H1 (cell line): ENCODE measurements at places on chromosomes 1 and 21. TPM values are rescaled to one million over a fixed set of nuclear protein-coding genes. Genes with fewer than 3 reads are reported as not detected.

The PADI2 gene
- 1.6 and 2.5 TPM in 2 replicates for polyA plus RNA-seq

The S100A3 gene
- 0.26 and 0.77 TPM in 2 replicates for polyA plus RNA-seq

DNA sequence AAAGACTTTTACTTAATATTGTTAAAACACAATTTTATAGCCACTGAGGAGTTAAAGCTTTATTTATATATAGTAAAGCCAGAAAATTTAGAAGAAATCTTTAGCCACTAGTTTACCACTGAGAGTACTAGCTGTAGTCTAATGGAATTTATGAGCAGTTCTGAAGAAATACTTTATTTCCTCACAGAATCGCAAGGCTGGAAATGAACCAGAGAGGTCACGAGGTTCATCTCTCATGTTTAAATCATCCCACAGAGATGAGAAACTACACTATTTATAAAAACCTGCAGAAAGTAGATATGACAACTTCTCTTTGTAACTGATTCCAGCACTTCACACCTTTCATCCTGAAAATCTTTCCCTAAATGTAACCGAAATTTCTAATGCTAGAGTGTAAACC lies 26.0 kb downstream of the ADGRL4 start:
- no peaks in the 10 kb centered on the region for H3K4me1 ChIP-seq
- no peak for DNase-seq

The EPRS1 gene
- polyA plus RNA-seq: 21.0 and 38.4 TPM in 2 replicates
